Ecto neural progenitor cell (in vitro differentiated cells): ENCODE measurements at places on chromosomes 7 and 10.

DNA sequence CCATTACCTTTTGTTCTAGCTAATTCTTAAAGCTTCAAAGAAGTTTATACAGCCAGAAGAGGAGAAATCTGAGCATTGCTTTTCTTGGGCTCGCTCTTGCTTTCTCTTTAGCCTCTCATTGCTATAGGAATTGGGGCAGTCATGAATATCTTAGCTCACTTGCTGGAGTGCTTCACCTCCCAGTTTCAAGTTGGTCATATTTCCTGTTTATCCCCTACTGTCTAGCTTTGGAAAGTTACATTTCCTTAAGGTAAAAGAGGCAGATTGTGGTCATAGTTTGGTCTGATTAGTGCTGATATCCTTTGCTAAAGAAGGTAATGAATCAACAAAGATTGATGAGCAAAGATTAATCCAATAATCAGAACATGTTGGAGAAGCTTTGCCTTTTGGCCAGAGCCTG, 77.7 kb upstream of the GLI3 start:
- no peak for DNase-seq

DNA sequence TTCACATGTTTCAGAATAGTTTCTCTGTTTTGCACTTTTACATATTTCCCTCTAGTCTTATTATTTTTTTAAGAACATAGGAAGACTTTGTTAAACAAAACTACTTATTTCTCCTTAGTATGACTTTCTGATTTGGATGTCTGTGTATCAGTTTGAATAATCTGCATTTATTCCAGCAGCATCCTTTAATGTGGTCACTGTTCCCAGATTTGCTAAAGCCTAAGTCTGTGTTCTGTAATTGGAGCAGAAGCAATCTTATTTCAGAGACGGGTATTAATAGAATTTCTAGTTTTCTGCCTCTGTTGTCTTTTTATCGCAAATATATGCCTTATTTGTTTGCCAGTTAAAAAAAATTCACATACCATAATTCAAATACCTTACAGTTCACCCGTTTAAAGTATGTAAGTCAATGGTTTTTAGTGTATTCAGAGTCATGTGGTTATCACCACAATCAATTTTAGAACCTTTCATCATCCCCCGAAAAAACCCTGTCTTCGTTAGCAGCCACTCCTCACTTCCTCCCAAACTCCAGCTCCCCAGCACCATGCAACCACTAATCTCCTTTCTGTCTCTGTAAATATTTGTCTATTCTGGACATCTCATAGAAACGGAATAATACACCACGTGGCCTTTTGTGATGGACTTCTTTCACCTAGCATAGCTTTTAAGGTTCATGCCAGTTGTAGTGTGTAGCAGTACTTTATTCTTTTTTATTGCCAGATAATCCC, 58.7 kb downstream of the INPP5F start:
- no peak for DNase-seq

GRCh38 chr10:100346765-100347567, at the start of gene SCD:
Gene SCD (plus strand): TSS chr10:100347233. CDS start chr10:100347505, 272 bp downstream.
- peak; percentile 96 for DNase-seq

GRCh38 chr7:109950821-109951564, 1139.9 kb upstream of the LRRN3 start:
- no peak for DNase-seq

GRCh38 chr10:77716458-77717317, 79.1 kb upstream of the KCNMA1 start:
- DNase-seq, result no peak

DNA sequence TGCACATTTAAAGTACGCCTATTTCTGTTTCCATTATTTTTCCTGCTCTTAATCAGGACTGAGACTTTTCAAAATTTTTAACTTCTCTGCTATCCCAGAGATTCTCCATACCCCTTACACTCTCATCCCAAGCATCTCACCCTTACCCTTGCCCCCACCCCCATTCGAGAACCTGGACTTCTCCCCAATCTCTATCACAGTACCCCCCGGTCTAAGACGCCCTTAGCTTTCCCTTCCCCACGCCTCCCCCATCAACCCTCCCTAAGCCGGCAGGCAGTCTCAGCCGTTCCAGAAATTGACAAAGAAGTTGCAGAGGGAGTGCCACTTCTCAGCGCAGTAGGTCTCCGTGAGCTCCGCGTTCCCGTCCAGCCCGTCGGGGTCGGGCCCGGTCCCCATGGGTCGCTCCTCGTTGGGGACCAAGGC, 1.4 kb downstream of the FGFBP3 start:
- DNase-seq, result peak; percentile 56

DNA sequence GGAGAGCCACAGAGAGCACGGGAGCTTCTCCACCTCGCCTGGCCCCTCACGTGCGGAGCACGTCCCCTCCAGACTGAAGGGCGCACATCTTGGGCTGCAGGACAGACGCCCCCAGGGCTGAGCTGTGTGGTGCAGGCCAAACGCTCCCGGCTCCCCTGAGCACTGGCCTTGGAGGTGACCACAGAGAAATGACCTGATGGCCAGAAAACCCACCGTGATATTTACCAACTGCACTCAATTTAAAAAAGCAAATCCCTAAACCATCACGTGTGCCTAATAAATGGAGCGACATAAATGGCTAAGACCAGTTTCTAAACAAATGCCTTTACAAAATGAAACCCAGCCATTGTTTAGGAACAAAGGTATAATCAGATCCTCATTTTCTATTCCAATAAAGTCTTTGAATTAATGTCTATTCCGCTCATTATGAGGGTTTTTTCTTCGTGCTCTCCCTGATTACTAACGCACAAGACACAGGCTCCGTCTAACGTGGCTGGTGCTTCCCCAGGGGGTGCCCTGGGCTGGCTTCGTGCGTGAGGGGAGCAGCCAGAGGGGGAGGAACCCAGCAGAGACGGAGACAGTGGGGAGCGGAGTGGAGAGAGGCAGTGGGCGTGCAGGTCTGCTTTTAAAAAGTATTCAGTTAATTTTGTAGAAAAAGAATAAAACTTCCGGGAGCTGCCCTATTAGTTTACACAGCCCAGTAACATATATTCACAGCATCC, 190.3 kb downstream of the DNAJB6 start:
- DNase-seq, result no peak

GRCh38 chr10:27496137-27496536, 8.0 kb upstream of the RAB18 start:
- DNase-seq, result no peak

DNA sequence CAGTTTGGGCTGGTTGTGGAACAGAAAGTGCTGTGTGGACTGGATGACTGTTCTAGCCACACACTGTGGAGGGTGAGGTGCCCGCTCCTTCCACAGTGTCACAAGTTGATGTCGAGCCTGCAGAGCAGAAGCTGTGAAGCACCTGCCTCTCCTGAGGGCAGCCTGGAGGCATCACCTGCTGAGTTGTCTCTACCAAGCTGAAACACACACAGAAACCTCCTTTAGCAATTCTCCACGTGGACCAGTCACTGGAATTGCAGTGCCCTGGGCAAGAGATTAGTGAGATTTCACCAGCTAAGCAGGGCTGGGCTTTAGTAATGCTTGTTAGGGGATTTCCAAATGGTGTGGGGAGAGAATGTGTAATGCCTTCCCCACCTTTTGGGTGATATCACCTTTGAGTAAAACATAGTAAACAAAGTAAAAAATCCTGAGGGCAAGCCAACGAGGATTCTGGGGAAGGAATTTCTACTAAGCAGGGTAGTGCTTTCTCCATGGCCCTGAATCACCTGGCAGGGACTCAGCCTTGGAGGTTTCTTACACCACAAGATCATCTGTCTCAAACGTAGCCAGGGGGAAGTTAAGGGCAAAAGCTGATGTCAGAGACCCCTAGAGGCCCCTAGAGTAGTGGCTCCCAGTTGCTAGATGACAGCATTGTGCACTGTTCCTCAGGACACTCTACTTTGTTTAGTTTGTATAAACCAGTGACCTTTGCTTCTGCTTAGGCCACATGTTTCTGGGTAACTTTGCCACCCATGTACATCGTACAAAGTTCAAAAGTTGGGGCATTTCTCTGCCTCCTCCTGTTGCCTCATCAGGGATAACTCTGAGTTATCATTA, 233.1 kb upstream of the IGFBP3 start:
- DNase-seq, result no peak

DNA sequence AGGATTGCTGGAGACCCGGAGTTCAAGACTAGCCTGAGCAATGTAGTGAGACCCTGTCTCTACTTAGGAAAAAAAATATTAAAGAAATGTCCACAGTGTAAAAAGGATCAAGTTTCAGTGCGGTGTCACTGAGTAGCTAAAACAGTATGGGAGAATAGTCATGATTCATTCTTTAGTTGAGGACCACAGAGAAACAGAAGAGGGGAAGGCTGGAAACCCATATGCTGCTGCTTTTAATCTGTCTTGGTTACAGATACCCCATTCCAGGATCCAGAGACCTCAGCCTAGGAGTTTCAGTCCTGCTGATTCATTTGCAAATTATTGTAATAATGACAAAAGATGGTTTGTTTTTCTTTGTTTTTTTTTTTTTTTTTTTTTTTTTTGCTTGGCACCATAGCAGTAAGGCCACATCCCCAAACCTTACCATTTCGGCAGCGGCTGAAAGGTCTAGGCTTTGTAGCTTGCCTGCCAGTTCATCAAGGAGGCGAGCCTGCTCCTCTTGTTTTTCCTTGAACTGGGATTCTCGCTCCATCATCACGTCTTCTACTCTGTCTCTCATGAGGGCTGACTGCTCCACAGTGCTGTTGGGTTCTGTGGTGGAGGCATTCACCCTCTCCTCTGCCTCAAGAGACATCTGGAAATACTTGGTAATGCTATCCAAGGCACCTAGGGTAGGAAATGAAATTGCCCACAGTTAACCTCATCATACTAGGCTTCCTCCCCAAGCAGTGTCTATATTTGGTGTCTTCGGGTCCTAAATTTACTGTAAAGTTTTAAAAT, 44.2 kb downstream of the DLD start:
- DNase-seq, result no peak

DNA sequence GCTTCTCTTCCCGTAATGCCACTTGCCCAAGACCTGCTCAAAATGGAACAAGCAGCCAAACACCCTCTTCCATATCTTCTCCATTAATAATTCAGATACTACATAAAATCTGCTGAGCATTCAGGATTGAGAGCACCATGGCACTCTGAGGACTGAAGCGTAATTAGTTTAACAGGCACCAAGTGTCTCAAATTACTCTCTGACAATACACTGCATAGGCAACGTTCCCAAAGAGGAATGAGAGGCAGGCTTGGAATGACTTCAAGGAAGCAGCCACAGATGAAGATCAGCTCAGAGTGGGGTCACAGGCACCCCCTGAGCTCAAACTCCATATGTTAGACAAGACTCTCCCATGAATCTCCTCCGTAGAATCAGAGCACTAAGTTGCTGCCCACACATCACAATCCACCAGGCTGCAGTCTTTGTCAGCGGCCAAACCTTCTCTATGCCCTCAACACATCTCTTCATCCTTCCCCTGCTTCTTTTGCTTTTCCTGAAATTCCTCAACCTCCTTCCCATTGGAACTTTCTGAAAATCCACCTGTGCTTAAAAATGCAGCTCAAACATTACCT, 4.7 kb upstream of the ABLIM1 start:
- no peak for DNase-seq

DNA sequence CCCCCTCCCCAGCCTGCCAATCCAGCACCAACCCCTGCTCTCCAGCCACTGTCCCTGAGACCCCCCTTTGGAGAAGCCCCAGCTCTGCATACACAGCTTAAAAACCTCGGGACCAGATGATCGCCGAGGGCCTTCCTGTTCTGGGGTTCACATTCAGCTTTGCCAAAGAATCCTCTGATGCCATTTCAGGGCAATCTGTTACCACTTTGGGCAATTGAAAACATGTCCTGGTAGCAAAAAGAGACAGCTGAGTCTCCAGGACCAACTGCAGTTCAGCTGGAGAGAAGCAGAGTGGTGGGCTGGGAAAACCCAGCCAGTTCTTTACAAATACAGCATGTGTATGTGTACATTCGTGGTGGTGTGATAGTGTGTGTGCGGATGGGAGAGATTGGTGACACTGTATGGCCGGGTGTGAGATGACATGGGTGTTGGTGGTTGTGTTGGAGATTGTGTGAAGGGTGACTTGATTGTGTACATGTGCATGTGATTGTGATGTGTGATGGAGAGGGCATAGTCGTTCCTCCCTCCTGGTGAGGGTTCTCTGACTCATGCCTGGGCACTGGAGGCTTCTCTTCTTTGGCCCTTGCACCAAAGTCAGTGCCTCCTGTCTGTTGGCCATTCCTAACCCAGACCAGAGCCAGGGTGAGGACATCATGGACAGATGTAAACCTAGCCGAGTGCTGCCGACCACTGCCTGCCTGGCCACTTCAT, 48.5 kb upstream of the AQP1 start:
- DNase-seq, result no peak

GRCh38 chr7:25262586-25262985, 34.3 kb upstream of the NPVF start:
- DNase-seq, result no peak

DNA sequence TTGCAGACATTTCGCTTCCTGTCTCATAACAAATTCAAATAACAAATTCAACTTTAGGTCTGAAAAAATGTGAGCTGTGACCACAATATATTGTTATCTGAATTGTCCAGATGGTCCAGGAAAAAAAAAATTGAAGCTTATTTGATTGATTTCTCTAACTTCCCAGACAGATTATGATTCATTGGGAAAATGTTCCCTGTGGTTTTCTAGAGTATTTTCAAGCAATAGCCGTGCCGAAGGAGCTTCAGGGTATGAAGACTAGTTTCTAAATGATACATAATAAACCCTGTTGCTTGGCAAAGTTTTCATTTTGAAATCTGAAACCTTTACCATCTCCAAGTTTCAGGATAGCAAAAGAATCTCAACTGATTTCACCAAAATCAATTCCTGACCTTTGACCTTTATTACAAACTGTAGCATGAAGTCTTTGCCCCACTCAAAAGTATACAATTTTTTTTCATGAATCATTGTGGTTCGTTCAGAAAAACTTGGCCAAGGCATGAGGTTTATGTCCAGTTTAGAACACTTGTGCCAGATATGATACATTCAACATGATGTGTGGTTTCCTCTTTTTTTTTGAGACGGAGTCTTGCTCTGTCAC, 109.9 kb downstream of the JCAD start:
- no peak for DNase-seq

- no peak for DNase-seq
Observed at GRCh38 chr7:158760936-158761335, 56.3 kb upstream of the NCAPG2 start.

- DNase-seq, result no peak
Observed at GRCh38 chr7:158166386-158167340, 421.0 kb downstream of the PTPRN2 start.

DNA sequence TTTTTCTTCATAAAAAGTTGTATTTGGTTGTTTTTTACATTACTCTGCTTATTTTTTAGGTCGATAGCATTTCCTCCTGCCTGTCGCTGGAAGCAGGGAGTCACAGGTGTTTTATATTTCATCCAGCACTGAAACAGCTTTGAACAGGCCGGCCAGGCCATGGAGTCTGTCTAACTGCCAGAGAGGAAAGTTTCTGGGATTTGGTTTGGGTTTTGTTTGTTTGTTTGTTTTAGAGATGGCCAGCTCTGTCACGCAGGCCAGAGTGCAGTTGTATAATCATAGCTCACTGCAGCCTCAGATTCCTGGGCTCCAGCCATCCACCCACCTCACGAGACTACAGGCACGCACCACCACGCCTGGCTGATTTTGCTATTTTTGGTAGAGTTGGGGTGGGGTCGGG, 23.4 kb downstream of the PROSER2 start:
- DNase-seq, result no peak
